ENCODE measurements at places on chromosomes 7 and 10. TPM values are rescaled to one million over a fixed set of nuclear protein-coding genes. Genes with fewer than 3 reads are reported as not detected.

GRCh38 chr10:63832686-63833085 is 311.5 kb downstream of the REEP3 start:
- DNase-seq, result no peak

DNA sequence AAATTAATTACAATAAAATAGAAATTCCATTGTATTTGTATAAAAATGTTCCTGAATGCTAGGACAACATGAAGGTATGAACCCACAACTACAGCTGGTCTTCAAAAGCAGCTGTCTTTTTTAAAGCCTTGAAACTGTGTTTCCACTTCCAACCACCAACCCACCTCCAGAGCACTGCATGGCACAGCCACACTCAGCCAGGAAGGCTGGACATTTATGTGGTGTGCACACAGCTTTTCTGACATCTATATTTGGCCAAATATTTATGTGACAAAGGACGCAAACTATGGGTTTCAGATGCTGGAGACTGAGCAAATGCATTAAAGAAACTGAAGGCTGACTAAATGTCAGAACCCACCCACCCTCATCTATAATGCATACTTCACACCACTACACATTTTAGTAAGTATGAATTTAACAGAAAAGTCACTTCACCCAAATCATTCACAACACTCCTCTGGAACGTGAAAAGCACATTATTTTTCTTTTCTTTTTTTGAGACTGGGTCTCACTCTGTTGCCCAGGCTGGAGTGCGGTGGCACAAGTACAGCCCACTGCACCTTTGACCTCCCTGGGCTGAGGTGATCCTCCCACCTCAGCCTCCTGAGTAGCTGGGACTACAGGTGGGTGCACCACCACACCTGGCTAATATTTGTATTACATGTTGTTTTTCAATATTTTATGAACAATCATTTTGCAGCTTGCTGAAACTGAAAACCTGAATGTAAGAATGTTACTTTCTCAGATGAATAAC is 27.9 kb upstream of the DAGLB start:
- DNase-seq, result no peak

DNA sequence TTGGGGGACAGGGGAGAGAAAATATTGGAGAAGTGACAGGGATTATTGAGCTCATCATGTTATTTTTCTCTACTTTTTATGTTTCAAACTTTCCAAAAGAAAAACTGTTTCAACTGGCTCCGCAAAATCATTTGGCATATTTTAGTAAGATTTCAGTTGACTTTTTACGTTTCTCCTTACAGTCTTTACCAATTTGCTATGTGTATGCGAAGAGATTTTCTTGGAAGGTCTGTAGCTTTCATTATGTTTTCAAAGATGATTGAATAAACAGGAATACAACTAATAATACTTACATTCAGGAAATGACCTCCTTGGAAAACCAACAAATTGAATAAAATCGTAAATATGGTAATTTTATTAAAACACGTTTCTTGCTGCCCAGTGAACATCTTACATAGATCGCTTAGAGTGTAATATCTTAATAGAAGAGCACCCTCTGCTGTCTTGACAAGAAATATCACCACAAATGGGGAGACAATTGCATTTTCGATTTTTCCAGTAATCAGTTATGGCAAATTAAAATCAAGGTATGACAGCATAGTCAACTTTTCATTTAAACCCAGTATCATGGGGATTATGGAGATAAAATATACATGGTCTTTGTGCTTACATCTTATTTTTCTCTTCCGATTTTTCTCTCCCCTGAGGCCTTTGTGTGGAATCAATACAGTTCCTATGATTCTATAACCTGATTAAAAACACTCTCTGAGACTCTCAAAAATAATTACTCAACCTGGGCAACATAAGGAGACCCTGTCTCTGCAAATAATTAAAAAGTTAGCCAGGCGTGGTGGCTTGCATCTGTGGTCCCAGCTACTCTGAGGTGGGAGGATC is 43.1 kb downstream of the MBL2 start:
- DNase-seq, result no peak

DNA sequence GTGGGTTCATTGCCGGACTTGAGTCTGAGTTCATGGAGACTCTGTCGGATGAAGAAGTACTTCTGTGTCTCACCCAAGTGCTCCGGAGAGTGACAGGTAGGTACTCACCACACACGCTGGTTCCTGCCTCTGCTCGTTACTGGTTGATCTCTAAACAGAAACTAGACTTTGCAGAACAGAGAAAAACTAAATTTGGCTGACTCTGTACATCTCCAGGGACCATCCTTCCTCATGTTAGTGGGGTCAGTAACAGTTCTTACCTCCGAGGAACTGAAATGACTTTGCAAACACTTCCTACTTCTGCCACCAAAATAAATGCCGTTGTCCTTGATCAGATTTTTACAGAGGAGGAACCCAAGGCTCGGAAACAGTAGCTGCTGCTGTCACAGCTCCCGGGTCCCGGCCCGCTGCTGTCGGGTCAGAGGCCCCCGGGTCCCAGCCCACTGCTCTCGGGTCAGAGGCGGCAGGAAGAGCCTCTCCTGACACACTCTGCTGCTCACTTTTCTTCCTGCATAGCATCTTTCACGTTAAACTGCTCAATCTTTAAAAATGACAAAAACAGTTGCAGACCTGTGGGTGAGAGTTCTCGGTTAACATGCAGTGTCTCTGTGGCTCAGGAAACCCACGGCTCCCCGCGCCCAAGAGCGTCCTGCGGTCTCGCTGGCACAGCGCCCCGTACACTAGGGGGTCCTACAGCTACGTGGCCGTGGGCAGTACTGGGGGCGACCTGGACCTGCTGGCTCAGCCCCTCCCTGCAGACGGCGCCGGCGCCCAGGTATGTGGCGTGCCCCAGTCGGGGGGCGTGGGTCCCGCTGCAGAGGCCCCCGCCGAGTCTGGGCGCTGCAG is 4.8 kb upstream of the MTG1 start:
- no peak for DNase-seq

DNA sequence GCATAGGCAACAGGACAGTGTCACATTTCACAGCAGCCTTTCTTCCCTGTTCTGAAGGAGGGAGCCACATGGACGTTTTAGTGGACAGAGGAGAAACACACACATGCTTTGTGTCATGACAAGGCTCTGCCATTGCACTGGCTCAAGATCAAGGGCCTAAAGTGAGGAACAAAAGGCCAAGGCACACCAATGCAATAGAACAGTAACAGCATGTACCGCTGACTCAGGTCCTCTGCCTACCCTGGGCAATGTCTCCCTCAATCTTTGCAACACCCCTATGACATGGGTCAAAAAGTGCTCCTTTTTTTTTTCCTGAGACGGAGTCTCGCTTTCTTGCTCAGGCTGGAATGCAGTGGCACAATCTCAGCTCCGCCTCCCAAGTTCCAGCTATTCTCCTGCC is 57.8 kb upstream of the SDK1 start:
- DNase-seq, result no peak

- no peak for DNase-seq
These were observed 72.3 kb upstream of the MGMT start for GRCh38 chr10:129394518-129395328.

DNA sequence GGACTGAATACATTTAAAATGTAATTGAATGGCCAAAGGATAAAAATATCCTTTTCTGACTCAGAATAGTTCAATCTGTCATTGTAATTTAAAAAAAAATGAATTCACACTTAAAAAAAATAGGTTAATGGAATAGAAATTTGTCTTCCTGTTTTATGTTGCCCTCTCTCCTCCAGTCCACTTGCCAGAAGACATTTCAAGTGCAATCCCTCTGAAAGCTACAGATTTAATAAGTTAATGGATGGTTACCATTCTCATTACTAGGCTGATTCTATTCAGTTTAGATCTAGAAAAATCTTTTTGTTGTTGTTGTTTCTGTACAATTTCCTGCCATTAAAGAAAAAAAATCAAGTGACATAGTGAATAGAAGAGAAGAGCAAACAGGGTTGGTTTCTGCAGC is 142.9 kb downstream of the SKAP2 start:
- no peak for DNase-seq

GRCh38 chr7:41134300-41135255 is 568.3 kb downstream of the INHBA start:
- DNase-seq, result no peak

GRCh38 chr10:131733596-131733995 is 167.2 kb upstream of the PPP2R2D start:
- DNase-seq, result no peak

- no peak for DNase-seq
These were observed 21.3 kb upstream of the LIPF start for GRCh38 chr10:88642963-88643362.

IGF2BP3 gene
- 61.6 TPM for polyA plus RNA-seq

IFIT5 gene
- 13.3 TPM for polyA plus RNA-seq

CYP2C8 gene
- 2.6 TPM for polyA plus RNA-seq

CCT6A gene
- polyA plus RNA-seq, result 243 TPM

GIMAP6 gene
- polyA plus RNA-seq, result 10.7 TPM

ADRA2A gene
- polyA plus RNA-seq, result 5.4 TPM

SPDYE6 gene
- polyA plus RNA-seq, result 4.3 TPM

FAM53B gene
- polyA plus RNA-seq, result 21.3 TPM

MBLAC1 gene
- polyA plus RNA-seq, result 2.8 TPM

ZNF467 gene
- 6.0 TPM for polyA plus RNA-seq

ETV1 gene
- polyA plus RNA-seq, result 30.6 TPM

ZKSCAN5 gene
- polyA plus RNA-seq, result 8.6 TPM

FAM241B gene
- 6.4 TPM for polyA plus RNA-seq

ITPRID1 gene
- 0.25 TPM for polyA plus RNA-seq

HOXA6 gene
- polyA plus RNA-seq, result 4.0 TPM

PLXNA4 gene
- polyA plus RNA-seq, result 3.2 TPM
